ENCODE measurements at places on chromosomes 12 and 14. TPM values are rescaled to one million over a fixed set of nuclear protein-coding genes. Genes with fewer than 3 reads are reported as not detected.

The PRMT5 gene
- 100 TPM for total RNA-seq

The CEBPE gene
- not detected for total RNA-seq

The HCAR3 gene
- total RNA-seq: not detected

The LIN7A gene
- 20.1 TPM for total RNA-seq

The ENDOU gene
- total RNA-seq: not detected

The PLD4 gene
- not detected for total RNA-seq

The ALDH2 gene
- total RNA-seq: 55.8 TPM

The VPS33A gene
- total RNA-seq: 16.4 TPM

The CAPZA3 gene
- total RNA-seq: not detected

The EPYC gene
- total RNA-seq: not detected

The TMTC1 gene
- total RNA-seq: 9.5 TPM

The FAM181A gene
- total RNA-seq: not detected

The GZMB gene
- total RNA-seq: not detected

The ACOT4 gene
- 0.76 TPM for total RNA-seq
